ENCODE measurements at places on chromosomes 12 and 14. TPM values are rescaled to one million over a fixed set of nuclear protein-coding genes. Genes with fewer than 3 reads are reported as not detected.

P2RX7 gene
- total RNA-seq, result 16.7 TPM

GRCh38 chr14:81571437-81571836 is 37.8 kb upstream of the SEL1L start:
- DNase-seq, result no peak

OR6S1 gene
- not detected for total RNA-seq

- DNase-seq, result no peak
Observed at GRCh38 chr12:77362509-77363210, 297.3 kb upstream of the E2F7 start.

DNA sequence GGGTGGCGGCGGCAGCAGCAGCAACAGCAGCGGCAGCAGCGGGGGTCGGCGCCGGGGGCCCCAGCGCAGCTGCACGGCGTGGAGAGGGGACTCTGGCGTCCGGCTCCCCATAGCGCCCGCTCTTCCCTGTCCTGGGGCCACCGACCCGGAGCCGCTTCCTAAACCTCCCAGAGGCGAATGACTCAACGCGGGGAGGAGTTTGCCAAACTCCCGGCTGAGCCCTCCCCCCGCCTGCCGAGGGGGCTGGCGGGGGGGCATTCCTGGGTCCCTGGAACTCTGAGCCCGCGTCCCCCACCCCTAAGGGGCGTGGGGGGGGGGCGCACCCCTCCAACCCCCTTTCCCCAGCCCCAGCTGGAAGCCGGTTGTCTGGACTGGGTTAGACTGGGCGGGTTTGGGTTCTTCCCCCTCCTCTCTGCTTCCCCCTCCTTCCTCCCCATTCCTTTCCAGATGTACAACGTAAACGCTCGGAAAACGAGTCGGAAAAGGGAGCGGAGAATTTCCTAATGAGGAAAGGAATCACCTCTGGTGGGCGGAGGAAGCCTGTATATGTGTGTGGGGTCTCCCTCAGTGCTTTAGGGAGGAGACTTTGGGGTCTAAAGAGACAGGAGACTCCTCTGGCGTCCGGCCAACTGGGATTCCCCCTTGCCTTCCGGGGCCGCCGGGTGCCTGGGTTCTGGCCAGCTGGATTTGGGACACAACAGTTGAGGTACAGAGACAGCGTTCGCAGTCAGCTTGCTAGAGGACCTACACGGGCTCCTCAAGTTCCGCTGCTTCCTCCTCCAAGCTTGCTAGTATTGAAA is at the start of gene ITGA5:
ITGA5 (minus strand) TSS at position 179 of the 800 bp plus-strand sequence; CDS start at position 111, 68 bp downstream.
- peak; percentile 52 for DNase-seq

- no peak for DNase-seq
Observed at GRCh38 chr14:49732896-49733295, 35.1 kb upstream of the KLHDC2 start.

GRCh38 chr14:82447586-82447985 is 913.9 kb upstream of the SEL1L start:
- DNase-seq, result no peak

DNA sequence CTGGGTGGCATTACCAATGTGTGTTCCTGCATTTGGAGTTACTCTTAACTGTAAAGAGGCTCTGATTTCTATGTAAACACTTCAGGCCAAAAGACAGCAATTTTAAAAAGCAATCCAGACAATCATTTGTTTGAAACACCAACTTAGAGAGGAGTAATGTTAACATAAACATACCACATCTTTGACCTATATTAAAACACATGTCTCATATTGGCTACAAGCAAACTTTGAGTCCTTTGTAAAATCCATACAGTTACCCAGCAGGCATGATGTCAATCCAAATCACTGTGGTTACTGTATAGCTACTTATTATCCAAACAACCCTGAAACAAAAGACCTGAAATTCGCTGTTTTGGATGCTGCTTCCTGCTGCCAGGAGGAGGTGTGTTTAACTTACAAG is 7.5 kb upstream of the G2E3 start:
- DNase-seq, result no peak

DNA sequence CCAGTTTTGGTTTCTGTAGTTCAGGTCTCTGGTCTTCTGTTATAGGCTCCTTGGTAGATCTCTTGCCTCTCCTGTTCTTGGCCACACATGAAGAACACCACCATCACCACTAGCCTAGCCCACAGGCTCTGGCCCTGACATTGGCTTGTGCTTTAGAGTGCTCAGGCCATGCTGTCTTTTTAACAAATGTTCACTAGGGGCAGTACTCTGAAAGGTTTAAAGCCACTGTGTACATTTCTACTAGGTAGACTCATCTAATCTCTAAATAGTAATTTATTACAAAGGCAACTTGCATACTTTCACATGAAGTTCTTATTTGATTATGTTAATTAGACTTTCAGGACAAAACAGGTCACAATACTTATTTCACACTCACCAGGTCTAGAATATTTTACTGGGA is 38.3 kb downstream of the PDE6H start:
- DNase-seq, result no peak

C3AR1 gene
- total RNA-seq, result 16.9 TPM

SLC10A1 gene
- total RNA-seq, result not detected

- DNase-seq, result no peak
Observed at GRCh38 chr14:97977651-97978261, 1180.6 kb downstream of the VRK1 start.

DNA sequence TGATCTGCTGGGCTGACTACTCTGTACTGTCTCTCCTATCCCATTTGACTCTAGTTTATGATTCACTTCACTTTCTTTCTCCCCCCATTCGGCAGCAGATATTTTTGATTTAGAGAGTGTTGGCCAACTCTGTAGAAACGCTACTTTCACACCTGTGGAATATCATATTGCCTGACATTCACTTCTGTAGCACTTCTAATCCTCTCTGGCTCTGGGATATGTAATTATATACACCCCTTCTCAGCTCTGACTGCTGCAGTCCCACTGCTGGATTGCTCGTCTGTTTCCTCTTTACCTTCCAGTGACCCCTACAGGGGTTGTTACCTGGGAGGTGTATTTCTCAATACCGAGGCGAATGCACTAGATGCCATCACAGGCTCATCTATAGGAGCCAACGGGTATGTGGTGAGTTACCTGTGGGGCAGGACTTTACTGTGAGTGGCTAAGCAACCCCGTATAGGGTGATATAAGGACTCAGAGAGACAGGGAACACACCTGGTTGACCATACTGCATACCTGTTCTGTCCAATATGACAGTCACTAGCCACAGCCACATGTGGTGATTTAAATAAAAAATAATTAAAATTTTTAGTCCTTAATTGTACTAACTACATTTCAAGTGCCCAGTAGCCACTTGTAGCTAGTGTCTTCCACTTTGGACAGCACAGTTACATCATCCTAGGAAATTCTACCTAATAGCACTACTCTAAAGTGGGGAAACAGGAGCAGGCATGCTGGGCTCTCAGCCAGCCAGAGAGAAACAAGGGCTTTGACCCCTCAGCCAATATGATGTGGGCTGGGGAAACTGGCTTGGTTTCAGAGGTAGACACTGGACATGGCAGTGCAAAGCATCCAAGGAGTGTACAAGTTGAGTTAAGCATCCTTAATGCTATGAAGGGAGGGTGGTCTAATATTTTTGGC is 95.0 kb downstream of the C12orf75 start:
- no peak for DNase-seq

- no peak for DNase-seq
Observed at GRCh38 chr14:100539003-100539660, 48.1 kb downstream of the BEGAIN start.

KRT72 gene
- 21.9 TPM for total RNA-seq
